Left colon (tissue), 2 donors: ENCODE measurements at places on chromosomes 11 and 22. TPM values are rescaled to one million over a fixed set of nuclear protein-coding genes. Genes with fewer than 3 reads are reported as not detected.

DNA sequence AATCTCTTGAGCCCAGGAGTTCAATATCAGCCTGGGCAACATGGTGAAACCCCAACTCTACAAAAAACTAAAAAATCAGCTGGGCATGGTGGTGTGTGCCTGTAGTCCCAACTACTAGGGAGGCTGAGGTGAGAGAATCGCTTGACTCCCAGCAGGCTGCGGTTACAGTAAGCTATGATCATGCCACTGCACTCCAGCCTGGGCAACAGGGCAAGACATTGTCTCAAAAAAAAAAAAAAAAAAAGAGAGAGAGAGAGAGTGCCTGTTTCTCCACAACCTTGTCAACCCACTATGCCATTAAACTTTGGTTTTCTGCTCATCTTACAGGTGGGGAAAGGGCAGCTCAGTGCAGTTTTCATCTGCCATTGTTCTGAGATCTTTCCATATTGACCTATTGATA lies 5.1 kb downstream of the FOLR3 start:
- DNase-seq, result no peak

DNA sequence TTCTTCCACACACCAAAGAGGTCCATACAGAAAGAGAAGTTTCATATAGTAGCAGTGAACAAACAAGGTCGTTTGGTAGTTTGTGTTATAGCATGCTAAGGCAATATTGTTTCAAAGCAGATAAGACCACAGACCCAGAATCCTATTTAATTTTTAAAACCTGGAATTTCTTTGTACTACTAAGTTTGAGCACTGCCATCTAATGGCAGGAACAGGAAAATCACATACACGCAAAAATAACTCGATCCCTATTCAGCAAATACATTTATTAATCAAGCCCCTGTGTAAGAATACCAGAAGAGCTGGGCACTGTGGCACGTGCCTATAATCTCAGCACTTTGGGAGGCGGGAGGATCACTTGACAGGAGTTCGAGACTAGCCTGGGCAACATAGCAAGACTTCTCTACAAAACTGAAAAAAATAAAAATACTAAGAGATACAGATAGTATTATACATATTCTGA lies 2.9 kb upstream of the BTBD10 start:
- no peak for DNase-seq

DNA sequence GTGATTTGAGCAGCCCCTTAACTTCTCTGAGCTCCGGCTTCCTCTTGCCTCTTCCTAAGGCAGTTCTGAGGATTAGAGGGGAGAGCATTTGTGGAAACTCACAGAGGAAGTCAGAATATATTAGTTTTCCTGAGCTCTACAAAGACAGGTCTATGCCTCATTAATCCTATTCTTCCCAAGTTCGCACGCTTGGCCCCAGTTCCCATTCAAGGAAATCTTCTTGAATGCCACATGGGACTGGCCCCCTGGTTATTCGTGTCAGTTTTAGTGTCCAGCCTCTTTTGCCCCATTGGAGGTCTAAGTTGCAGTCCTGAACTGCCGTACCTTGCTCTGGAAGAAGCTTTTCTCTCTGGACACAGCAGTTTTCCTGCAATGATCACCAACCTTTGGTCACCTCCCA lies 37.6 kb upstream of the ALX4 start:
- DNase-seq, result no peak

DNA sequence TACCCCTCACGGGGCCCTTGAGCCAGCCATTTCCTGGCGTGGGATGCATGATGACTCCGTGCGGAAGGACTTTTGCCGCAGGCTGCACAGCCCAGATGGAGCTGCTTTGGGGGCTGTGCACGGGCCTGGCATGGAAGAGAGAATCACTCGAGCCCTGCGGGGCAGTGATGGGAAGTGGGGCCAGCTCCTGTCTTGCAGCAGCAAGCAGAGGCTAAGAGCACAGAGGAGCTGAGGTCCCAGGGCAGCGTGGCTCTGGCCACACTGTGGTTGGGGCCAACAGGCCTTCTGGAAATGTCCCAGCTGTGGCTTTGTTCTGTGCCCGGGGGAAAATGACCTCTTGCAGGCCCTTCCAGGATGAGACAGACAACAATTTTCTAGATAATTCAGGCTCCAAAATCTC lies 92.7 kb upstream of the TIMP3 start:
- DNase-seq, result no peak

DNA sequence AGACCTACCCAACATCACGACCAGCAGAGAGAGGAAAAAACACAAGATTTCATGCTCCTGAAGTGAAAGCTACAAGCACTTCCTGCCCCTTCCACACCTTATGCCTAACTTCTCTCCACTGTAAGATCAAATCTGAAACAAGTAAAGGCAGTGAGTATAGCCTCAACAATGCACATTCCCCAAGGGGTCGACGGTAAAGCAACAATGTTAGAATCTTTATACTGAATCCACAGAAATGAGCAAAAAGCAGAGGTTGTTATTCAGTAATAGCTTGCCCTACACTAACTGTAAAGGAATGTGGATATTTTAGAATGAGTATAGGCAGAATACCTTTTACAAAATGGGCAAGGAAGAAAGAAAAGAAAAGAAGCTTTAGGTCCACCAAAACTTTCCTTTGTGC lies 15.6 kb downstream of the ARFGAP3 start:
- no peak for DNase-seq

DNA sequence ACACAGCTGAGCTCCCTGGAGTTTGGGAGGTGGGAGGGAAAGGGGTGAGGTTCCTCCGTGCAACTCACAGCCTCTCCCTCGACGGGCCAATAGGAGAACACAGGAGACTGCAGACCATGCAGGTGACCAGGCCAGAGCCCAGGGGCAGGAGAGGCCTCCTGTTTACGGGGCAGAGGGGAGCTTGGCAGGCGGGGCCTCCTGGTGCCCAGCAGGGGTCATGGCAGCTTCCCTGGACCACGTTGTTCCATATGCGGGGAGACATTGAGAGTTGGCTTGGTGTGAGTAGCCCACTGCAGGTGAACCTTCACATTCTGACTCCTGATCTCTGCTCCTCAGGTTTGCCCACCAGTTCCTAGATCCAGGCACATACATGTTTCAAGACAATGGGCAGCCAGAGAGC lies 19.3 kb upstream of the XKR3 start:
- DNase-seq, result no peak

DNA sequence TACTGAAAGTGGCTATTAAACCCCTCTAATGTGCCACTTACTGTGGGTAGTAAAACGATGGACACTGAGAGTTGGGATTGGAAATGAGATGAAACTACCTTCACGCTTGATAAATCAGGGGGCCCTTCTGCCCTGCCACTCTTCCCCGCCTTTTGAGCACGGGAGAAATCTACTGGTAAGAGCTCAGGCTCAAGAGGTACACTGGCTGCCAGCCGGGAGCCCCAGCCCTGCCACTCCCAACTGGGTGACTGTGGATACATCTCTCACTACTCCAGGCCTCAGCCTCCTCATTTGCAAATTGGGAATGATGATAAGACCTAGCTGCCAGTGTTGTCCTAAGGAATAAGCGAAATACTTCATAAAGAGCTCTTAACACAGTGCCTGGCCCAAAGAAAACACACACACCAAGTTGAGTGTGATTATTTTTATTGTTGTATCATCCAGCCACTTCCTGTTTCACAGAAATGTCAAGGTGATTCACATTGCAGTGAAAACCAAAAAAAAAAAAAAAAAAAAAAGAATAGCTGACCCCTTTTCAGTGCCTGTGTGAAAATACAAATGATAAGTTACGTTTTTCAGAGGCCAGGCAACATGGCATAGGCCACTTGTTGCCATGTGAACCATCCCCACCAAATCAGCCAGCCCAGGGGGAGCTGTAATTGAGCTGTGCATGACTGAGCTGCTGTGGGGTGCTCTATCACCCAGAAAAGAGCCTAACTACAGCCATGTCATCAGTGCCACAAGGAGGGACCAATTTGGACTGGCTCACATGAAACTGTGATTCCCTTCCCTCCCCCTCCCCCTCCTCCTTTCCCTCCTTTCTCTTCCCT lies 4.4 kb upstream of the ZNRD2 start:
- no peak for DNase-seq

The CD3G gene
- total RNA-seq, result 1.6 TPM

The KBTBD3 gene
- 6.5 TPM for total RNA-seq
